ENCODE measurements at places on chromosomes 2 and 18.

- no peak for DNase-seq
Measured at GRCh38 chr2:75512455-75513212, 48.1 kb downstream of the EVA1A start.

DNA sequence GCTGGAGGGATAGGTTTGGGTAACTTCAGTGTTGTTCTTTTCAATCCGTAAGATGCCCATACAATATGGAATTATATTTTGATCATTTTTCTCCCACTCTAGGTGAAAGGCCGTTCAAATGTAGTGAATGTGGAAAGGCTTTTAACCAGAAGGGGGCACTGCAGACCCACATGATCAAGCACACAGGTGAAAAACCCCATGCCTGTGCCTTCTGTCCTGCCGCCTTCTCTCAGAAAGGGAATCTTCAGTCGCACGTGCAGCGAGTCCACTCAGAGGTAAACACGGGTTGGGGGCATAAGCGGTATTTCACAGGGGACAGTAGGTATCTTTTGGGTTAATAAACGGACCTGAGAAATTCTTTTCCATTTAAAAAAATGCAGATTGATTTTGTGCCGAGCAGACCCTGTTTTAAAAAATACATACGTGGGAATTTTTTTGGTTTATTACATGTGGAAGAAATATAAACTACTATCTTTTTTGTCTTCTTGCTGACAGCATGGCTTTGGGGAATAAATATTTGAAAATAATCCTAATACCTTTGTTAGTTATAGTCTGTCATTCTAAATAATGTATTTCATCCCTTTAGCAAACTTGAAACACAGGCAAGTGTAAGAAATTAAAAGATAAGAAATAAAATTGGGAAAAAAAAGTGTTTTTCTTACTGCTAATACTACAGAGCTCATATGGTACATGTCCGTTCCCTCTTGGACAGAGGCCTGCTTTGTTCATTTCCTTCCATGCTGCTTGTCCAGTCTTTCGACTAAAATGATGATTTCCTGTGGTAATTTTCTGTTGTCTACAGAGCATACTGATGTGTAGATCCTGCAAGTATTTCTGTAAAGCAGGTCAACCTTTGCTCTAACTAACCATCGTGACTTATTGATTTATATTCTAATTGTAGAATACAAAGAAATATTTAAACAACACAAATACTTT is 53.3 kb downstream of the ZNF236 start:
- no peak for DNase-seq

DNA sequence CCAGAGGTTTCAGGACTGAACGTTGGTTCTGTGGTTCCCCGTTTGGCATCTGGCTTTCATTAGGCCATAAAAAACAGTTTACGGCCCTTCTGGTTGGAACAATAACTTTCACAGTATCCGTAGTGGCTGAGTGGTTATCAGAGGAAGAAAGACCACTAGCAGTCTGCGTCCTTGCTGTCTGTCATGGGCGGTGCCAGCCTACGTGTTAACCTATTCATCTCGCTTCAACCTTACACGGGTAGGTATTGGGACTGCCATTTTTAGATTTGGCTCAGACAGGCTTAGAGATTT is 42.6 kb upstream of the ROCK2 start:
- no peak for DNase-seq

- DNase-seq: no peak
Measured at GRCh38 chr2:66982766-66983165, 414.4 kb upstream of the ETAA1 start.

- DNase-seq: no peak
Measured at GRCh38 chr18:41170346-41170745, 784.7 kb upstream of the PIK3C3 start.

DNA sequence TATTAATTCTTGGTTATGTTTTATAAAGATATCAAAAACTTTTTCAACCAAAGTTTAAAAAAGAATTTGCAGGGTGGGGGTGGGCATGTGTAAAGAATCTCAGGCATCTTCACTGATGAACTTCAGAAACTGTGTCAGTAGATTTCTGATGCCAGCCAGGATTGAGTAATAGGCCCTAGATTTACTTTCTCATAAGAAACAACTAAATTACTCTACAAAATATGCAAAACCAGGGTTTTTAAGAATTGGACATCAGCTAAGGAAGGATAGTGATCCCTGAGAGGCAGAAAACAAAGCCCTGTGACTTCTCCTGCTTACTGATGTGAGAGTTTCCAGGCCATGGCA is 11.9 kb upstream of the IL1R1 start:
- no peak for DNase-seq

- peak; percentile 62 for DNase-seq
Measured at GRCh38 chr2:32627441-32627813, 423 bp upstream of the TTC27 start.

DNA sequence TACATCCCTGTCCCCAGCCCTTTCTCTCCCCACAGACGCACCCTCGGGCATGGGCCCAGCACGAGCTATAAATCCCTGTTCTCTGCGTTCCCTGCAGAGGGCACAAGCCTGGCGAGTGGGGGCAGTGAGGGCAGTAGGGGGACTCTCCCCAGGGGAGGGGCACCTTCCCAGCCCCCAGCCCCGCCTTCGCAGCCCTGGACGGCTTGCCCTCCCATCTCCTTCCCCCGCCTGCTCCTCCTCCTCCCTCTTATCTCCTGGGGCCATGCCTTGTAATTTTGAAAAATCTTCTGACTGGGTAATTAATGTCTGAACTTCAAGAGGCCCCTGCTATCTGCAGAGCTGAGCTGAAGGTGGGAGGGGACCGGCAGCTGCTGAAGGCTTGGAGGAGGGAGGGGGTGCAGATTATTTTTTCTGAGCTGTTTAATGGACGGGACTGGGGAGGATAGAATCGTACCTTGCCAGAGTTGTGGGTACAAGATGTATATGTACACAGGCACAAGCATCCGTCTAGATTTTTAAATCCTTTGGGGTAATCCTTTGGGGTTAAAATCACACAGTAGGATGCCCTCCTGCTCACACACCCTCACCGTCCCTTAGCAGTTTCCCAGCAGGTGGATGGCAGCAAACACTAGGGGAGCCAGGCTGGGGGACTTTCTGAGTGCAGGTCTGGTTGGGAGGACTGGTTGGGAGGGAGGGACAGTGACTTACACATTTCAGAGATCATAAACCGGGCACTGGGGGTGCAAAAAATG is 121.9 kb downstream of the SMAD7 start:
- DNase-seq: no peak

- no peak for DNase-seq
Measured at GRCh38 chr2:27823135-27823534, 51.6 kb downstream of the MRPL33 start.

DNA sequence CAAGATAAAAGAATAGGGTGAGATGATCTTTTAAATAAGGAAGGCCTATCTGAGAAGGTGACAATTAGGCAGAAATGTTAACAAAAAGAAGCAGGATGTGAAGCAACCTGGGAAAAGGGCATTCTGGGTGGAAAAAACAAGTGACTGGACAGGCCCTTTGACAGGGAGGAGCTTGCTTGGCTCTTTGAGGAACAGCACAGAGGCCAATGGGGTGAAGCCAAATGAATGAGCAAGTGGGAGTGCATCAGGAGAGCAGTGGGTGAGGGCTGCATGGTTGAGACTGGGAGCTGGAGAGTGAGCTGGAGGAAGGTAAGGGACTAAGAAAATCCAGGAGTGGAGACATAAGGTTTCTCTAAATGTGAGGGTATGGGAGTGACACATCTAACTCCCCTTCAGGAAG is 126.9 kb downstream of the TDRD15 start:
- no peak for DNase-seq

DNA sequence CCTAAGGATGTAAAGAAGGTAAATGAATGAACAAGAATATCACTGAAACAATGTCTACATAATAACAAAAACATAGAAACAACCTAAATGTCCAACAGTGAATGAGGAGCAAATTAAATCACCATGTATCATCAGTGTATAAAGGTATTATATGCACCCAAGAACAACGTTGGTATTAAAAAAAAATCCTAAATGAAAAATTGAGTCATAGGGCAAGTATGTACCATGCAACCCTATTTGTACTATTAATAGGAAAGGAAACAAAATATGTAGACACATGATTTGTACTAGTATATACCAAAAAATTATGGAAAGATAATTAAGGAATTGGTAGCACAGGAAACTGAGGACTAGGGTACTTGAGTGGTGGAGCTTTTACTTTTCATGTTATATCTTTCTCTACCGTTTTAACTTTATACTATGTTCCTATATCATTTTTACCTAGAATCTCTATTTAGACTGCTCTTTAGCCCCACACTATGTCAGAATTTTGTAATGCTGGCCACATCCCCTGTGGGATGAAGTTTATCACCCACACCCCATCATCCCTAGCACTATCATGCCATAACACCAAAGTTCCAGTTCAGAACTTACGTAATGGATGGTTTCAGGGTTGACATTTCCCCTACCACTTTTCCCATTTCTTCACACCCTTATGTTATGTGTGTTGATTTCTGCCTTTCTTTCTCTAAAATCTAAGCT is 25.6 kb downstream of the IKZF2 start:
- no peak for DNase-seq

GRCh38 chr2:96493072-96493471 is 12.1 kb downstream of the NEURL3 start:
- no peak for DNase-seq

DNA sequence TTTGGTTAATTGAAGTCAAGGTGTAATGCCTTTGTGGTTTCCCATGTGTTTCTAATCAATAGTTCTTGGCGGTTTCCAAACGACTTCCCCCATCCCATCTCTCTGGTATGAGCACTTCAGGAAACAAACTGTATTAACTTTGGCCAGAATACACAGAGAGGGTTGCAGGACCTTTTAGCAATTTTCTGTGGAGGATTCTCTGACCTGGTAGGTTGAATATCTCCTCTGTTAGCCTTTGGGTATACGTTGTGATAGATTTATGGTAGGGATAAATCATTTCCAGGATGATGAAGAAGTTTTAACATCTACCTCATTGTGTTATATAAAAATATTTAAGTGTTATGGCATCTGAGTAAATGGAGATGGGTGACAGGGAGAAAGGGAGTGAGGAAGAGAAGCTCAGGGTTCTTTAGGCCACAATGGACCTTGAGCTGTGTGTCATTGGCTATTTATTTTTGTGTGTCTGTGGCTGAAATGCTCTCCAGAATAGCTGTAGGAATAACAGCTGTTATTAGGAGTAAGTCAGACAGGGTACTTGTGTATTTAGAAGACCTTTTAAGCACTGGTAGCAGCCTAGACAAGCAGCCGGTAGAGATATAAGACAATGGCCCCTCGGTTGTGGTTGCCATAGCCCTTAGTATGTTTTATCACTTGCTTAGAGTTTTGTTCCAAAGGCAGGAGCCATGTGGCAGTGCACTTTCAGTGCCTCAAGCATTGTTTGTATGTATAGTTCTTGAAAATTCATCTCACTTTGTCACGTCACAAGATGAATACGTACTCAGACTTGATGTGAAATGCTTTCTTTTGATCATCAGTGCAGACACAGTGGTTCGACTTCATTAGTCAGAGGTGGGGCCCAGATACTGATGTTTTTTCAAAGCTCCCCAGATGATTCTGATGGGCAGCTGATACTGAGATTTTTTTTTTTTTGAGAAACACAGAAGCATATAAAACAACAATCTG is 91.1 kb downstream of the FMNL2 start:
- no peak for DNase-seq

DNA sequence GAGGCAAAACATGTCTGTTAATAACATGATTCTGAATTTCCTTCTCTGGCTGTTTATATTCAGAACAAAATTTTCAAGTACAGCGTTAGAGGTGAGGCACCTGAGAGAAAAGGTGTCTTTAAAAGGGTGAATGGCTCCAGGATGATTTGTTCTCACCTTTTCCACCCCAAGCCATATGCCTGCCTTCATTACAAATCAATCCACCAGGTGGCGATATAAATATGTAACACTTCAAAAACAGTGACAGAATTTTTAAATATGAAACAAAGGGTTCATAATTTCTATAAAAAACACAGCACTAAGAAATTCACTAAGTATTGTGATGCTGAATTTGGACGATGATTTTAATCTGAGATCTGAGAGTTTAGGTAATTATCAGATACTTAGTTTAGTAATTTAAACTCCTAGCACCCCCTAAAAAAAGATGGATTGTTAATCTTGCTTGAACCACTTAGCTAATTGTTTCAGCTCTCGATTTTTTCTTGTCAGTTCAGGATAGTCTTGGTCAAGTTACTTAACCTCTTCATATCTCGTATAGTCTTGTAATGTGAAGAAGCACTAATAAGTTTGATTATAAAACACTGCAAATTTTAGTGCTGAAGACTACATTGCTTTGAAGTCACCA is 528.8 kb downstream of the CPS1 start:
- no peak for DNase-seq

- peak; percentile 60 for DNase-seq
Measured at GRCh38 chr18:26579941-26580618, 31.7 kb upstream of the KCTD1 start.

DNA sequence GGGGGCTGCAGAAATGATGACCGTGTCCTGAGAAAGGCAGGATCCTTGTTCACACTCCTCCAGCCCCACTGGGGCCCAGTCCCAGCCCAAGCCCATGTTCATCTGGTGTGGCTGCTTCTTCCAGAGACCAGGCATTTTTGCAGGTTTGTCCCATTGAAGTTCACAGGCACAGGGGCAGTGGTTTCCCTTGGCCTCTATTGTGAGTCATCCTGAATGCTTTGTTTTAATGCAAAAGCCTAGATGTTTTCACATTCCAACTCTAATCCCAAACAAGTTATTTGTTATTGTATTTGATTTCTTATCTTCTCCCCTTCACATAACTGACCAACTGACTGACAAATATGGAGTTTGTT is 426.4 kb upstream of the ID2 start:
- DNase-seq: peak; percentile 20

GRCh38 chr2:44009136-44009735 is 13.4 kb upstream of the LRPPRC start:
- no peak for DNase-seq

DNA sequence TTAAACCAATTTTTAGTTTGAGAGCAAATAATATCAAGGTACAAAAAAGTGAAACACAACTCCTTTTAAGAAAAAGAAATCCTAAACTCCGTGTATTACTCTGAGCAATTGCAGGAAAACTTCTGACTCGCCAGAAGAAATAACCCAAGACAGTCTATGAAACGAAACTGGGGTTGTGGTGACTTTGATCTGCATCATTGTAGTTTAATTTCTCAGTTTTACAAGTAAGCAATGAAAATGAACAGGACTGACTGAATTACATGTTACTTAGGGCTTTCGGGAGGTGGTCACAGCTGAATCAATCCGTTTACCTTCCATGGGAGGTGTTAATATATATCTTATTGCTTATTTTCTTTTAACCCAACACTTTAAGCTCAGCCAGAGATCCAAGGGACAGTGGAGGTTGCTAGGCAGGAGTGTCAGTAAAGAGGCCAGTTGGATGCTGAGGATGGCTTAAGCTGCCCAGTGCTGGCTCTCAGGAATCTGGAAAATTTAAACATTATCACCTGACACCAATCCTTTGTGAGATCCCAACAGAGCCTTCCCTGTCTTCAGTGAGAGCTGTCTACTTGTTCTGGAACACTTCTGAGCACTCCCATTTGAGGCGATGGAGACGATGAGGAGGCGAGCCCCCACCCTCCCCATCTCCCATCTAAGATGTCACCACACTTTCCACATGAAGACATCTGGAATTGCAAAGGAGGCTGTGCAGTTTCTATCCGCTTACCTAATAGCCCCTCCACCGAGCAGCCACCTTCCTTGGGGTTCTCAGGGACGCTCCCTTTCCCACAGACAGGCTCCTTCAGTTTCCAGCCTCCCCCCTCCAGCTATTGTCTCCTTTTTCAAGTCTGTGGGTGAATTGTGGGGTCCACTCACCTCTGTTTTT is 3.6 kb upstream of the RAB31 start:
- no peak for DNase-seq

Measured in MG63 (cell line).